Suprapubic skin (tissue), 4 donors: ENCODE measurements at places on chromosomes 1 and 21.
A peak's percentile ranks its signal among the peaks of the same experiment; 100 is the strongest.

GRCh38 chr1:111735858-111736544, 3.2 kb downstream of the INKA2 start:
- no peaks in the 10 kb centered on the region for H3K36me3 ChIP-seq
- no peak overlapping the region for H3K27ac ChIP-seq
- H3K4me1 ChIP-seq, result peaks cover 65% of the 10 kb centered on the region
- no peaks in the 10 kb centered on the region for H3K27me3 ChIP-seq

- peaks cover 20% of the 10 kb centered on the region for H3K4me1 ChIP-seq
- no peaks in the 10 kb centered on the region for H3K27me3 ChIP-seq
- no peak overlapping the region for H3K27ac ChIP-seq
- H3K4me3 ChIP-seq, result peak overlapping the region; percentile 76
- DNase-seq, result no peak
- no peaks in the 10 kb centered on the region for H3K36me3 ChIP-seq
Measured at GRCh38 chr1:27873671-27874384, 1.5 kb downstream of the THEMIS2 start.

DNA sequence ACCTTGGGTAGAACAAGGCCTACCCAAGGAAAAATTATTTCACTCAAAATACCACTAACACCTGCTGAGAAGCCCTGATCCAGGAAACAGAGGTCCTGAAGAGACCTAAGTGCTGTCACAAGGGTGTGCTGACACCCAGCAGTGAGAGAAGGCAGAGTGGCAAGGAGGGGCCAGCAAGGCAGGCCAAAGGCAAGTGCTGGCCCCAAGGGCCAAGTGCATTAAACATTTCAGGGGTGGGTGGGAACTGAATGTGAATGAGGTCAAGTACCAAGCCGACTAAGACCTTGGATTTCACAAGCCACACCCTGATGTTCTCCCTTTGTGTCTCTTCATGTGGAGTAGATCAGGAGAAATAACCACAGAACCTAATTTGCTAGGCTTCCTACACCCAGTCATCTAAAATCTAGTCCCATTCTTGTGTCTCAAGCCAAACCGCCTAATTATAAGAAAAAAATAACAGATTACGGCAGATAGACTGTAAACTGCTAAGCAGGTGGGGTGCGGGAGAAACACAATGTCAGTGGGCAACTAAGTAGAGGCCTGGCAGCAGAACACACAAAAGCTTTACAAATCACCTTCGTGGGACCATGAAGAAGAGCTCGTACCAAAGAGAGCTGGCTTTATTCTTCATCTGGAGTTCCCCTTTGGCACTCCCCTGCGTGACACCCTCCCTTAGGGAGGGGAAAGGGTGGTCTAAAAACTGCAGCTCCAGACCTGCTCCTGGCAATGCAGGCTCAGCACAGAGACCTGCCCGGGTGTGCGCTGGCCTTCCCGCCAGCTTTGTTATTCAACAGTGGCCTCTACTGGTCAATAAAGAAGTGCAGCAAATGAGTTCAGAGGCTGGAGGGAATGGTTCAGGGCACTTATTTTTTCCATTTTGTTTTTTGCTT, 8.7 kb downstream of the UBE2G2 start:
- no peak overlapping the region for H3K4me3 ChIP-seq
- peaks cover 7% of the 10 kb centered on the region for H3K36me3 ChIP-seq
- no peak for DNase-seq
- no peak overlapping the region for H3K27ac ChIP-seq

DNA sequence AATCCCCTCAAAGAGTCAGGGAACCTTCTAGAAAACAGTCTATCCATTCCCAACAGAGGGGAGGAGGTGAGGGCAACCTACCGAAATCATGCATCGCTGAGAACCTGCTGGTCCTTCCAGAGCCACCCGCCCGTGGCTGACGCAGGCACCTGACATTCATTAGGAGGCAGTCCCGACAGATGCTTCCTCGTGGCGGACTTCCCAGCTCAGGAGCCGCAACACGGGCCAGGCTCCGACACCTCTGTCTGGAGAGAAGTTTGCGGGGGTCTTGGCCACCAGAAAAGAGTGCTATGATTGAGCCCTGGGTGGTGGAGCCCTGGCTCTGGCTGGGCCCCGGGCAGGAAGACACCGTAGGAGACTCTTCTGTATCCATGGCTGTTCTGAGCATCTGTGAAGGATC, 86.4 kb upstream of the ARHGEF16 start:
- H3K4me1 ChIP-seq, result peaks cover 23% of the 10 kb centered on the region
- peaks cover 43% of the 10 kb centered on the region for H3K27me3 ChIP-seq
- no peak for DNase-seq
- no peaks in the 10 kb centered on the region for H3K36me3 ChIP-seq

DNA sequence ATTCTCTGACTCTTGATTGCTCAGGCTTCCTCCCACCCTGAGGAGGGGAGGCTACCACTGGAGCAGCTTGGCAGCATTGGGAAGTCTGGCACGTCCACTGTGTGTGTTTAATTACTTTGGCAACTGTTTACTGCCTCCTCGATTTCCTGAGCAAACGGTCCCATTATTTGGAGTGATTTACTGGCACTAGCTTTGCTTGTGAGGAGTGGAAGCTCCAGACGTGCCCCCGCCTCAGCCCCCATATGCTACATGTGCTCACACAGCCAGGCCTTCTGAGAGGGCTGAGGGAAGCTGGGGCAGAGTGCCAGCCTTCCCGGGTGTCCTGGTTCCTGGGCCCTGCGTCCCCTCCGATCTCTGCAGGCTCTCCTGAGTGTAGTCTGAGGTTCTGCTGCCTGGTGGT, 306.2 kb downstream of the PTPRU start:
- H3K27ac ChIP-seq, result no peak overlapping the region
- no peaks in the 10 kb centered on the region for H3K4me1 ChIP-seq
- H3K27me3 ChIP-seq, result no peaks in the 10 kb centered on the region

GRCh38 chr1:5617546-5617945, 374.7 kb downstream of the NPHP4 start:
- H3K27ac ChIP-seq, result no peak overlapping the region
- H3K4me1 ChIP-seq, result peaks cover 2% of the 10 kb centered on the region
- peaks cover 37% of the 10 kb centered on the region for H3K27me3 ChIP-seq
- H3K4me3 ChIP-seq, result no peak overlapping the region
- DNase-seq, result peak; percentile 46

GRCh38 chr1:207860531-207860930, 50.4 kb downstream of the CD34 start:
- H3K27me3 ChIP-seq, result no peaks in the 10 kb centered on the region
- no peak overlapping the region for H3K4me3 ChIP-seq
- H3K27ac ChIP-seq, result no peak overlapping the region
- DNase-seq, result no peak

GRCh38 chr21:39852726-39853500, 14.3 kb upstream of the PCP4 start:
- H3K4me3 ChIP-seq, result no peak overlapping the region
- H3K4me1 ChIP-seq, result no peaks in the 10 kb centered on the region
- H3K36me3 ChIP-seq, result no peaks in the 10 kb centered on the region
- H3K27me3 ChIP-seq, result no peaks in the 10 kb centered on the region

GRCh38 chr1:25834894-25835293, 15.1 kb downstream of the MTFR1L start:
- DNase-seq, result no peak
- peaks cover 44% of the 10 kb centered on the region for H3K36me3 ChIP-seq
- peaks cover 6% of the 10 kb centered on the region for H3K4me1 ChIP-seq
- H3K4me3 ChIP-seq, result no peak overlapping the region
- H3K27ac ChIP-seq, result no peak overlapping the region

- no peaks in the 10 kb centered on the region for H3K4me1 ChIP-seq
- H3K27me3 ChIP-seq, result no peaks in the 10 kb centered on the region
- H3K36me3 ChIP-seq, result no peaks in the 10 kb centered on the region
- H3K27ac ChIP-seq, result no peak overlapping the region
- no peak for DNase-seq
- H3K4me3 ChIP-seq, result no peak overlapping the region
Measured at GRCh38 chr1:92754000-92754718, 30.7 kb downstream of the EVI5 start.

GRCh38 chr1:212607206-212607912, 1.2 kb upstream of the ATF3 start:
- H3K36me3 ChIP-seq, result no peaks in the 10 kb centered on the region
- peak overlapping the region; percentile 98 for H3K27ac ChIP-seq
- peak overlapping the region; percentile 91 for H3K4me3 ChIP-seq
- DNase-seq, result no peak

DNA sequence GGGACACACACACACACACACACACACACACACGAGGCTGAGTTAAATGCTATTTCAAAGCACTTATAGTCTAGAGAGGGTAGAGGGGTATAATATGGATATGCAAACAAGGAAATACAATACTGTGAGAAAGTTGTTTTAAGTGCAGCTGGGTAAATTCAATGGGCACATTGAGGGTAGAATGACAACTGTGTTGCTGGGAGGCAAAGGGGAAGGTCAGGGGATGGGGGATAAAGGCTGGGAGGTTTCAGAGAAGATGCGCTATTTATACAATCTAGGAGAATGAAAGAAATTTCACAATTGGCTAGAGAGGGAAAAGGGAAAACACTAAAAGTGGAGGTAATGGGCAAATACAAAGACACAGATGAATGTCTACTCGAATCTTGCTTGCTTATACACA, 19.4 kb downstream of the EXTL2 start:
- H3K4me3 ChIP-seq, result no peak overlapping the region
- H3K27me3 ChIP-seq, result no peaks in the 10 kb centered on the region
- H3K4me1 ChIP-seq, result no peaks in the 10 kb centered on the region
- H3K36me3 ChIP-seq, result peaks cover 8% of the 10 kb centered on the region
- DNase-seq, result no peak
- H3K27ac ChIP-seq, result no peak overlapping the region

DNA sequence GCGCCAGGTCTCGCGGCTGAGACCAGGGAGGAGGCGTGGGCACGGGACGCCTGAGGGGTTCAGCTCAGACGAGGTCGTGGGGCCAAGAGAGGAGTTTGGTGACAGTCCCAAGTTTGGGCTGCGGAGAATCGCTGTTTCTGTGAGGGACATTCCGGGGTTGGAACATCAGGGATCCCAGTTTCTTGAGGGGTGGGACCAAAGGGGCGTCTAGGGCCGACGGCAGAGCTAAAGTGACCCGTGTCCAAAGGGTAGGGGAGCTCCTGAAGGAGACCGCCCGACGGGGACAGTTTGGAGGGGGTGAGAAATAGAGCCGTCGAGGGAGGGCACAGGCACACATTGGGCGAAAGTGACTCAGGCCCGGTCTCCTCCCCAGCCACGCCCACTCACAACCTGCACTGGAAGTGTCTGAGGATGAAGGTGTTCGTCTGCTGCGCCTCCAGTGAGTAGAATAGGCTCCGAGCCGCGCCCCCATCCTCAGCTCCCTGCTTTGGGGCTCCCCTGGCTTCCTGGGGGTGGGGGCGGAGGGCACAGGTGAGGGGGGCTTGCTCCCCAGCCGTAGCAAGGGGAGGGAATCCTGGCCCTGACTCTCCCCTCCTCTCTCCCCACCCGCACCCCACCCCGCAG, 7.0 kb downstream of the EFNA3 start:
- H3K4me1 ChIP-seq, result peaks cover 56% of the 10 kb centered on the region
- DNase-seq, result peak; percentile 89
- H3K27me3 ChIP-seq, result peaks cover 38% of the 10 kb centered on the region
- peak overlapping the region; percentile 61 for H3K4me3 ChIP-seq
- H3K27ac ChIP-seq, result peak overlapping the region; percentile 86

GRCh38 chr1:19815801-19816736, 986 bp upstream of the RNF186 start:
- no peaks in the 10 kb centered on the region for H3K4me1 ChIP-seq
- no peak overlapping the region for H3K27ac ChIP-seq

GRCh38 chr1:6972399-6972798, 187.1 kb downstream of the CAMTA1 start:
- no peak overlapping the region for H3K27ac ChIP-seq
- DNase-seq, result no peak
- H3K4me1 ChIP-seq, result no peaks in the 10 kb centered on the region
- no peak overlapping the region for H3K4me3 ChIP-seq
- H3K27me3 ChIP-seq, result peaks cover 7% of the 10 kb centered on the region

DNA sequence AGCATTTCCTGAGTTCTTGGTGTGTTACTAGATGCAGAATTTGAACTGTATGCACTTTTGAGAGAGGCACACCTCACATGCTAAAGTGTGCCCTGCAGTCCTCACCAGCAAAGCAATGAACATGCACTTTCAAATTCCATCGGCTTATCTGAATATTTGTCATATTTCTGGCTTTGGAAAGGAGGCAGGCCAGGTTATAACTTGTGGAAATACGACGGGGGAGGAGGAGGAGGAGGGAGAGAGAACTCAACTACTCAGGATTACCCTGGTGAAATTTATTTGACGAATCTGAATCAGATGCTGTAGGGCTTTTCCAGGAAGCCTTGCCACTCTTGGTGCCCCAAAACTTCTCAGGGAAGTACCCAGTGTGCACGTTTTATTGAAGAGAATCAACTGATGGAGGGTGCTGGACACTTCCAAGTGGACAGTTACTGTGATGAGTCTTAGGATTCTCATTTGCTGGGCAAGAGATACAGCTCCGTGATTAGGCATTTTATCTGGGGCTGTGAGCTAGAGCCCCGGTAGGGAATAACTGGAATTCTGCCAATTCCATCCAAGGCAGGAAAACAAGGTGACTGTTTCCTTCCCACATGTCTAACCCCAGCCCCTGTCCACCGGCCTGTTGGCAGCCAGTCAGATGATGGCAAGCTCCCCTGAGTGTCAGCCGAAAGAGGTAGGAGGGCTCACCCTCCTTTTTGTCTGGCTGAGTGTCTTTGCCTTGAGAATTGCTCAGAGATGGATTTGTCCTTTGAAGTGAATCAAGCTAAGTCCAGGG, 3.8 kb downstream of the PDPN start:
- H3K27me3 ChIP-seq, result peaks cover 23% of the 10 kb centered on the region
- H3K4me1 ChIP-seq, result peaks cover 44% of the 10 kb centered on the region
- peak overlapping the region; percentile 94 for H3K27ac ChIP-seq
- H3K36me3 ChIP-seq, result no peaks in the 10 kb centered on the region

GRCh38 chr1:145979746-145980456, 15.4 kb downstream of the POLR3GL start:
- H3K36me3 ChIP-seq, result no peaks in the 10 kb centered on the region
- peaks cover 76% of the 10 kb centered on the region for H3K4me1 ChIP-seq
- DNase-seq, result peak; percentile 72
- no peaks in the 10 kb centered on the region for H3K27me3 ChIP-seq

GRCh38 chr1:7687411-7687810, 83.7 kb upstream of the VAMP3 start:
- H3K27me3 ChIP-seq, result peaks cover 11% of the 10 kb centered on the region
- H3K4me3 ChIP-seq, result no peak overlapping the region
- no peak overlapping the region for H3K27ac ChIP-seq
- no peak for DNase-seq
- H3K4me1 ChIP-seq, result no peaks in the 10 kb centered on the region

- no peaks in the 10 kb centered on the region for H3K36me3 ChIP-seq
- H3K4me1 ChIP-seq, result no peaks in the 10 kb centered on the region
- DNase-seq, result no peak
- no peaks in the 10 kb centered on the region for H3K27me3 ChIP-seq
- H3K4me3 ChIP-seq, result no peak overlapping the region
- H3K27ac ChIP-seq, result no peak overlapping the region
Measured at GRCh38 chr1:28122183-28122582, 33.8 kb upstream of the EYA3 start.

GRCh38 chr1:83960669-83961277, 38.2 kb downstream of the TTLL7 start:
- no peaks in the 10 kb centered on the region for H3K4me1 ChIP-seq
- no peak overlapping the region for H3K27ac ChIP-seq
- no peak for DNase-seq
- no peaks in the 10 kb centered on the region for H3K36me3 ChIP-seq

- H3K27ac ChIP-seq, result no peak overlapping the region
- H3K36me3 ChIP-seq, result no peaks in the 10 kb centered on the region
- peaks cover 20% of the 10 kb centered on the region for H3K27me3 ChIP-seq
- no peaks in the 10 kb centered on the region for H3K4me1 ChIP-seq
- DNase-seq, result no peak
Measured at GRCh38 chr1:111366256-111366655, 61.3 kb downstream of the OVGP1 start.

- H3K4me3 ChIP-seq, result no peak overlapping the region
- H3K36me3 ChIP-seq, result no peaks in the 10 kb centered on the region
- H3K27ac ChIP-seq, result no peak overlapping the region
- no peaks in the 10 kb centered on the region for H3K27me3 ChIP-seq
- H3K4me1 ChIP-seq, result no peaks in the 10 kb centered on the region
Measured at GRCh38 chr1:17070163-17070525, 16.3 kb upstream of the SDHB start.
